ENCODE measurements at places on chromosomes 13 and 19.
A peak's percentile ranks its signal among the peaks of the same experiment; 100 is the strongest.

DNA sequence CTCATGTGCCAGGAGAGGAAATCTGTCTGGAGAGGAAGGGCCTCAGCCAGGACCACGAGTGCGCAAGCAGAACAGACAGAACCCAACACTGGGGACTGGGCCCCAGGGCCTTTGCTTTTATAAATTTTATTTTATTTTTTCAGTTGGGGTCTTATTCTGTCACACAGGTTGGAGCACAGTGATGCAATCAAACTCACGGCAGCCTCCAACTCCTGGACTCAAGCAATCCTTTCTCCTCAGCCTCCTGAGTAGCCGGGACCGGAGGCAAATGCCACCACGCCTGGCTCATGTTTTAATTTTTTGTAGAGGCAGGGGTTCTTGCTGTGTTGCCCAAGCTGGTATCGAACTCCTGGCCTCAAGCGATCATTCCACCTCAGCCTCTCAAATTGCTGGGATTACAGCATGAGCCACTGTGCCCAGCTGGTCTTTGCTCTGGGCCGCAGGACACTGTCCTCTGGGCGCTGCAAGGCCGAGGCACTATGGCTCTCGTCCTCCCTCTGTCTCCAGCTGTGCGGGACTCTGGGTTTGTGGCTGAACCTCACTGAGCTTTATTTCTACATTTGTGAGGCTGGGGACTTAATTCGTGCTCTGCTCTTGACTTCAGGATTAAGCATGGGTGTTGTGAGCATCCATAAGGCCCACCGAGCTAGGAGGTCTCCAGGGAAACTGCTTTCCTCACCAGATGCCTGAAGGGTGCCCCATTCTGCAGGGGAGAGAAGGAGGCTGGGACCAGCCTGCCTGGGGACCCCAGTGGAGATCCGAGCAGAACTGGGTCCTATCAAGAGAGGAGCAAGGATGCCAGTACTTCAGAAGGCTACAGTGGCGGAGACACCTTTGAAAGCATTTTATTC, 144.2 kb upstream of the VSTM2B start:
- no peak for DNase-seq

DNA sequence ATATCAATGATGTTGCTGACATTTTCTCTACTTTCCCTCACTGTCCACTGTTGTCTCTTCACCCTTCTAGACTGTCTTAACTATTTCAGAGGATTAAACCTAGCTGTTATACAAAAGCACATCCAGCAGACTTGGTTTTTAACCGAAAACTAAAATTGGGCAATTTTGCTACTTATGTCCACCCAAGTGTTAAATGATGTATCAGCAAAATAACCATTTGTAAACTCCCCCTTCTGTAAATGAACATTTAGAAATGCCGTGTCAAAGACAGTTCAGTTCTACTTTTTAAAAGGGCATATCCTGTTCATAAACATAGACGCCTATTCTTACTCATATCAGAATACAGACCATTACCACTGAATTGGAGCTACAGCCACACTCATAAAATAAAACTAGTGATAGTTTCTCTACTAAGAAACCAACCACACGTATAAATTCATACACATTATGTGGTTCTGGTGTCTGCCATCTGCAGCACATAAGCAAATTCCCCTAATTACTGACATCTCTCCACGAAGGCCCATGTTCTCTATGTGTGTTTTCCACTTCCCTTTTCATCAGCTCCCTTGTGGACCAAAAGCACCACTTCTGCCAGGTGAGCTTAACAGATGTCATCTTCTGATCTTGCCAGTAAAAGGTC, 1091.8 kb downstream of the PCDH9 start:
- no peak for DNase-seq

GRCh38 chr13:71017607-71018006, 849.4 kb downstream of the DACH1 start:
- DNase-seq, result no peak

DNA sequence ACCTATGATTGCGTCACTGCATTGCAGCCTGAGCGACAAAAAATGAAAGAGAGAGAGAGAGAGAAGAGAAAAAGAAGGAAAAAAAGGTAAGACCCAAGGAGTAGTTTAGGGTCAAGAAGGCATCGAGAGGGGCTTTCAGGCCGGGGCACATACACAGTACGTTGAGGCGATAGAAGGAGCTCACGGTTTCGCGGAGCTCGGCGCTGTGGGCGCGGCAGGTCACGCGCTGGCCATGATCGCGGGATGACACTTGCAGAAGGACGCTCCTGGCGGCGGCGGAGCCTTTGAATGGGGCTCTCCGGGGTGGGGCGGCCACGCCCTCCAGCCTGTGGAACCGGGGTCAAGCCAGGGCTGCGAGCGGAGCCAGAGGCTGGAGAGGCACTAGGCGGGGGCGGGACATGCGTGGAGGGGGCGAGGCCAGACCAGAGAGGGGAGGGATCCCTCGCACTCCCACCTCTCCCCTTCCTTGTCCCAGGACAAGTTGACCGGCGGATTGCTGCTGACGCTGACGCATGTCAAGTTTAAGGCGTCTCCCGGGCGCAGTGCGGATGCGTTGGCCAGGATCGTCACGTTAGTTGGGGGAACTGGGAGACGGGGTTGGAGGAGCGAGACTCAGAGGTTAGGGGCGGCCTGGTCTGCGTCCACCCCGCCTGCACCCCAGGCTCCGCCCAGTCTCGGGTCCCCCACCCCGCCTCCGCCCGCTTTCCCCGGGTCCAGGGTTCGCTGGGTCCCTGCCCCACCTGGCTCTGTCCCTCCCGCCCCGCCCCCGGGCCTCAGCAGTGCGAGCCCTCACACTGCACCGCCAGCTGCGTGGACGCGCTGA, 6.9 kb downstream of the NPHS1 start:
- peak; percentile 28 for DNase-seq

DNA sequence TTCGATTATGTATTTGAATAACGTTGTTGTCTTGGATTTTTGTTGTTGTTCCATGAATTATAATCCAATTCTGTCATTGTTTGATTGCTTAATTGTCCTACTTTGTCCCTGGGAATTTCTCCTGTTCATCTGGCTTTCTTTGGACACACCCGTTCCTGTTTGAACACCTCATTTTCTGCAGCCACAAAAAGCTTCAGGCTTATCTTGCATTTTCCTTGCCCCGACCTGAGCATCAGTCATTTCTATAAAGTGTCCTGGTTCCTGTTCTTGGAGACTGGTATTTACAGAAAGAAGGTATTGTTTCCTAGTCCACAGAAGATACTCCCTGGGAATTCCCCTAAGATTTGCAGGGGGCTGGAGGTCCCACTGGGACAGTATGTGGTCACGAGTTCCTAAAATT, 731.8 kb upstream of the ARGLU1 start:
- no peak for DNase-seq

- no peak for DNase-seq
Measured at GRCh38 chr13:80361883-80362327, 21.0 kb upstream of the SPRY2 start.

- DNase-seq, result no peak
Measured at GRCh38 chr19:46737298-46737654, 8.6 kb upstream of the FKRP start.

DNA sequence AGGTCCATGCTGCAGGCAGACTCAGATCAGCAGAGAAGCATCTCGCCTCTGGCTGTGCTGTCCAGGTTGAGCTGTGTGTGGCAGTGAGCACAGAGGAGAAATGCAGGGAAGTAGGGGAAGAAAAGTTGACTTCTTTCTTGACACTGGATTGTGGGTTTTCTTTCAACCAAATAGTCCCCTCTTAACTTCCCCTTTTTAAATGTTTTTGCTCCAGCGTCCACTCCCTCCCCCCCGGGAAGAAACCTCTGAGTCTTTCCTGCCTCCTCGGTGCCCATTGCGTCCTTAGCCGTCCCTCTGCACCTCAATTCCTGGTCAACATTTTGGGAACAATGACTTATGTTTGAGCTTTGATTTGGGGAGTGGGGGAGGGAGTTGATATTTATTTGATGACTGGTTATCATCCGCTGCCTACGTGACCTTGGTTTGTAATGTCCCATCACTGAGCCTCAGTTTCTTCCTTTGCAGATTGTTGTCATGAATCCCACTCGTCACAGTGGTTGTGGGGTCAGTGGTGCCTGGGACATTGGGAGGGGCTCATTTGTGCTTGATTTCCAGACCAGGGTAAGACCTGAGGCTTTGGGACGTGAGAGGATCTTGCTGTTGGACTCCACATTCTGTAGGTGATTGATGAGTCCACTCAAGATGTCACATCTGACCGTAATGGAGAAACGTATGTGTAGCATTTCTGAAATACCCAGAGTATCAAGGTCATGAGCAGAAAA, at the start of gene LILRB2:
Gene LILRB2 (minus strand): TSS at position 104 of the 722 bp plus-strand sequence. CDS start 614 bp downstream, outside the sequence.
- DNase-seq, result no peak

- DNase-seq, result no peak
Measured at GRCh38 chr19:33448159-33448516, 73.5 kb downstream of the PEPD start.

DNA sequence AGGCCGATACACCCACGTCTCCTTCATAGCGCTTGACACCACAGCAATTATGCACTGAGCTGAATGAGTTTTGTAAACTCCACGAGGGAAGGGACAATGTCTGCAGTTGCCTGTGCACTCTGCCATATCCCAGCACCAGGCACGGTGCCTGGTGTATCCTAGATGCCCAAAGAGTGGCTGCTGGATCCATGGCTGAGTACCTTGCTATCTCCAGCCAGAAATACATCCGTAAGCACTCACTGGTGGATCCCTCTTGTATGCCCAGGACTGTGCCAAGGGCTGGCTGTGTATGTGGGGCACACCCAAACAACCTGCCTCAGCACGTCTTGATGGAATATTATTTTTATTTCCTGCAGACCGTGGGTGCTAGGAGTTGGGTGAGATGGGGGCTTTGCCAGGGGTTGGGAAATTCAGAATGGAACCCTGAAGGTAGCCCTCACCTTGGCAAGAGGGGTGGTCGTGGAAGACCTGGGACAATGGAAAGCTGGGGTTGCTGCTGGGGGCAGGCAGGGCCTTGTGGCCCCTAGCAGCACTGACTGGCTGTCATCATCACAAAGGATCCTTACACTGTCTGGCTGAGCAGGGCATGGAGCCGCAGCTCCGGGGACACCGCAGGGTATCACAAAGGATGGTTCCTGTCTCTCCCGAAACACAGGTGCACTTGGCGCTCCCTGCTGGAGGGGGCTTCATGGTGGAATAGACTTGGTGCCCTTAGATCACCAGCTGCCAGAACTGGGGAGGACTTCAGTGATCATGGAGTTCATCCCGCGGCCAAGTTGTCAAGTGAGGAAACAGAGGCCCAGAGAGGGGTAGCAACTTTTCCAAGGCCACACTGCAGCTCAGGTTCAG, 131.3 kb downstream of the URI1 start:
- no peak for DNase-seq

DNA sequence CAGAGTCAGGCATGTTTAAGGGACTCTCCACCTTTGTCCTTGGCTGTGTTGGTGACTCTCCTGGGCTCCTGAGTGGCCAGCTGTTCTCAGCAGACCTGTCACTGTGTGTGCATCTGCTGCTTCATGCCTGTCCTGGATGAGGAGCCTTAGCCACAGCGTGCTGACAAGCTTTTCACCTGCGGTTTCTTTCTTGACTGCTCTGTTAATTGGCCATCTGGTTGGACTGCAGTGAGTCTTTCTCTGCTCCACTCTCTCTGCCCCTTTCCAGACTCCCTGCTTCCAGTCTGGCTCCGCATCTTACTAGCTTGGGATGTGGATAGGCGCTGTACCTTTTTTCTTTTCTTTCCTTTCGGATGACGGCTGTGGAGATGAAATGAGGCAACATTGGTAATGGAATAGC, 38.8 kb downstream of the POLR1D start:
- DNase-seq, result no peak

DNA sequence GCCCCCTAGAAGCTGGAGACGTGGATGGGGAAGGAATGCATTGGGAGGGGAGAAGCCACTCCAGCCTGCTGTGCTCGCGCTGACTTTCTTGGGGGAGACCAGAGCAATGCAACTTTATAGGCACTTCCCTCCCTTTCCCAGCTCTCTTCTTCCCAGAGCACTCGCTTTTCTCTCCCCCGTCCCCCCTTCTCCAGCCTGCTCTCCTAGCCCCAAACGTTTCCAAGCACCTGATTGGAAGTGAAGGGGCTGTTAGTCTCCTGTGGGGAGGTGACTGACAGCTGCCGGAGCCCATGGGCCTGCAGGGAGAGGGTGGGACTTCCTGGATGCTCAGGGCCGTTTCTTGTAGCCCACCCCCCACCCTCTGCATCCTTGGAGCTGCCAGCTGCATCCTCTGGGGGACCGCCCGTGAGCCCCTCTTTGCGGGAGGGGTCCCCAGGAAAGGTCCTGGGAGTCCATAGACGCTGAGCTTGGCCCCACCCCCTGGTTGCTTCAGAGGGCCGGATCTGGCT, 2.5 kb downstream of the HDGFL2 start:
- no peak for DNase-seq

DNA sequence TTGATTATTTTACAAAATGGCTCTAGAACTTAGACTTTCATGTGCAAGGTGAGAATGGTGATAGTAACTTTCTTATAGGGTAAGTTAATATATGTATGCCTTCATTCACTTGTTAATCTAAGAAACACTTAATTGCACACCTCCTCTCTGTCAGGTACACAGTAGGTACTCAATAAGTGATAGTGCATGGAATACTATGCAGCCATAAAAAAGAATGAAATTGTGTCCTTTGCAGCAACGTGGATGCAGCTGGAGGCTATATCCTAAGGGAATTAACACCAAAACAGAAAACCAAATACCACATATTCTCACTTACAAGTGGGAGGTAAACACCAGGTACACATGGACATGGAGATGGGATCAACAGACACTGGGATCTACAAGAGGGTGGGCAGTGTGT, 17.6 kb upstream of the VSTM2B start:
- no peak for DNase-seq

DNA sequence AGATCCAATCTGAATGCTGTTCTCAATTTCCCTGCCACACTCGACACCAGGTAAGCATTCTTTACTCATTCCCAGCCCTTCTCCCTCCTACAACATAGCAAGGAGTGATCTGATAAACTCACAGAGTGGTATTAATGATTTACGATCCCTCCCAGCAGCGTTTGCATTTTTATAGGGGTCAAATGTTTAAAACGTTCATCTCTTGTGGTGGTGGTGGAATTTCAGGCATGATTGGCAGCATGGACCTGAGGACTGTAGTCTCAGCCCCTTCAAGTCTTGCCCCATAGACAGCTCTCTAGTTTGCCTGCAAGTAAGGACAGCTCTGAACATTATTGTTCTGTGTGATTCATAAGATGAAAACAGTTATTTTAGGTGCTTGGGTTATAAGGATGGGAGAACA, 565.7 kb downstream of the EFNB2 start:
- no peak for DNase-seq

GRCh38 chr19:22945560-22945959, 57.4 kb downstream of the ZNF728 start:
- DNase-seq, result no peak

DNA sequence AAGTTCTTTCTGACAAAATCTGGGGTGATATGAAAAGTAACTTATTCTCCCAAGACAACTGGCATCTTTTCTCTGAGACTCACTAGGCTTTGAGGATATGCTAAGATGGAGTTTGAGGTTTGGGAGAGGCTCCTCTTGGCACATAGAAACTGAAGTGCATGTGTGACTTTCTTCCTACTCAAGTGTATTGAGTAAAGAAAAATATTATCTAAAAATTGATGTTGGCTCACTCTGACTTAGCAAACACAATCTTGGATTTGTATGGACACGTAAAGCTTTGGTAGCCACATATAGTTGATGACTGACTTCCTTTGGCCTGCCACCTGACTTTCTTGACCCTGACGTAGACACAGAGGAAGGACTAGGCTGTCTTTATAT, 71.1 kb upstream of the KLF12 start:
- DNase-seq, result no peak

Measured in MG63 (cell line).